ENCODE measurements at places on chromosomes 3 and 15.
A peak's percentile ranks its signal among the peaks of the same experiment; 100 is the strongest.

- DNase-seq = no peak
These were observed 35.4 kb downstream of the TPM1 start for GRCh38 chr15:63077952-63078351.

DNA sequence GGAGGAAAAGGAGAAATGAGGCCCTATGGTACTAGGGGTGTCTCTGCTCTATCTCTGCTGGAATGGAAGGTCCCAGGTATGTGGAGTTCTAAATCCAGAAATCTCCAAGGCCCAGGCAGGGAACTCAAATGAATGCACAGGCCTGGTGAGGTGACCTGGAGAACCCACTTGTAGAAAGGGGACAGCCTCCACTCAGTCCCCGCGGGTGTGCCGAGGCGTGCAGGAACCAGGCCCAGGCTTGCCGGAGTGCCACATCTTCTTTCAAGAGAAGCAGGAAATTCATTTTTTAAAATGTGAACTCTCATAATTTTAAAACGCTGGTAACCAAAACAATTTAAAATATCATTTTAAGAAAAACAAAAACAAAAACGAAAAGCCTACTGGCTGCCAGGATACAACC is 32.2 kb upstream of the ADCY5 start:
- no peak for DNase-seq

DNA sequence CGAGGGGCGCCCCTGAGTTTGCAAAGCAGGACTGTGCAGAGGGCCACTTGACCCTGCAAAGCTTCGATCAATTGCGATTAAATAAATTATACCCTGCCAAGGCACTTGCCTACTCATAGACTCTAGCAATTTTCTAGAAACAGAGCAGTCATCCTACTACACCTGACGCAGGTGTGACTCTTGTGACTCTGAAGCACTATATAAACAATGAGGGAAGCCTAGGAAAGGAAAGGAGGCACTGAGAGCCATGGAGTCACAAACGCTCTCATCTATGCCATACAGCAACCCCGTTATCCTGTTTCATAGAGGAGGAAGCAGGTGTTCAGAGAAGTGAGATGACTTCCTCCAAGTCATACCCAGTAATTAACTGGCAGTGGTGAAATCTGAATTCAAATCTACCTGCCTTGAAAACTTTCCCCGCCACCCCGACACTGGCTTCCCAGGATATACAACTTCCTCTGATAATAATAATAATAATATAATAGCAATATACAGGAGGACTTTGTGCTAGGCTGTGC is 14.4 kb downstream of the ARHGEF3 start:
- DNase-seq = no peak

DNA sequence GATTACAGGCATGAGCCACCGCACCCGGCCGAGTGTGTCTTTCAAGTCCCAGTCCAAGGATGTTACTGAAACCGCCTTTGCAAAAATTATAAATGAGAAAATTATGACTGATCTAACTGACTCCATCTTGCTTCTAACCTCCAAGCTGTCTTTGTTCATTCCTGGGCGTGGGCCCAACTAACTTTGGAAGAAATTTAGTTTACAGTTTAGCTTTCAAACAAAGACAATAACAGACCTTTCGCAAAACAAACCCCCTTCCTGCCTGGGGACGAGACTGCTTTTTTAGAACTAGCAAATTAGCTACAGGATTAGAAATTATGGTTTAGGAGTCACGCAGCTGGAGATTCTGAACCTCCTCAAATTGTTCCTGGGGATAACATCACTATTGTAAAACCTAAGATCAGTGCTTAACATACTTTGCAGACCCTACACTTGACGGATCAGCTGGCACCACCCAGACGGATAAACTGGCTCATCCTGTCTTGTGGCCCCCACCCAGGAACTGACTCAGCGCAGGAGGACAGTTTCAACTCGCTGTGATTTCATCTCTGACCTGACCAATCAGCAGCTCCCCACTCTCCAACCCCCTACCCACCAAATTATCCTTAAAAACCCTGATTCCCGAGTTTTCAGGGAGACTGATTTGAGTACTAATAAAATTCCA is 23.8 kb downstream of the NANOGP8 start:
- no peak for DNase-seq

DNA sequence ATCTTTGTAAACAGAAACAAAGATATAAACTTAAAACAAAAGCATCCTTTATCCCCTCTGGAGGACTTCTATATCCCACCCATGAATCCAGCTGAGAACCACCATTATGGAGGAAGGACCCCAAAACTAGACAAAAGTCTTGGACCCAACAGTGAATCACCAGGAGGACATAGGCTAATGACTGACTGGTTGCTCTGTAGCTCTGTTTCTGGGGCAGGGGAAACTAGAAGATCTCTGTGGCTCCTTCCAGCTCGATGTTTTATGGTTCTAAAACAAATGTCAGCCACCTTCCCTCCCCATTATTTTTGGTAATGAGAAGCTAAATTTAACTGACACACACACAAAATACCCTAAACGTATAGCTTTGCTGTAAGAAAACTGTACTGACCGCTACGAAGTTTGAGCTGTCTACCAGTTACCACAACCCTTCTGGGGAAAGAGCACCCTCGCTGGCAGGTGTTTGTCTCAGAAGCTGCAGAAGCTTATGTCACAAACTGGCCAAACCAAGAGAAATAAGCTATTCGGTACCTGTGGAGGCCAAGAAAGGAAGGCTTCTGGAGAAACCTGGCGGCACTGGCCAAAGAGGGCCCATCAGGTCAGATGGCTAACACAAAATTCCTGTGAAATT is 36.4 kb downstream of the MB21D2 start:
- no peak for DNase-seq

DNA sequence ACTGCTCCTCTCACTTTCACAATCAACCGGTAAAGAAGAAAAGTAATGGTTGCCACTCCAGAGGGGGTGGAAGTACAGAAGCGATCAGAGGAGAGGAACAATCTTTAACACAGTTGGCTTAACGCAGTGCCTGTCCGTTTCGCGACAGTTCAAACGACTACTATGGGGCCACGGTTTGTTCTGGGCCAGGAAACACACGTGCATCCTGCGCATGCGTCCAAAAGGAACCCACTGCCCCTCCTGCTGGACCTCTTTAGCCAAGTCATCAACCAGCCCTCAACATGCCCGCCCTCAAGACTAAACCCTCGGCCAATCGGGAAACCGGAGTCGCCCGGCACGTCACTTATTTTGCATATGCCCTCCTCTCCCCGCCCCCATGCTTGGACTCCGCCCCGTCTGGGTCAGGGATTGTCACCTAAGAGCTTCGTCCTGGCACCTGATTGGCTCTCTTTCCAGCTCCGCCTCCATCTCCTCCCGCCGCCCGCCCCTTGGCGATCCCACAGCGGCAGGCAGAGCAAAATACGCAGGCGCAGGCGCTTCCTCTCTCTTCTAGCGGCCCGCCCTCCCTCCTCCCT is 345 bp upstream of the CDV3 start:
- DNase-seq = peak; percentile 100

DNA sequence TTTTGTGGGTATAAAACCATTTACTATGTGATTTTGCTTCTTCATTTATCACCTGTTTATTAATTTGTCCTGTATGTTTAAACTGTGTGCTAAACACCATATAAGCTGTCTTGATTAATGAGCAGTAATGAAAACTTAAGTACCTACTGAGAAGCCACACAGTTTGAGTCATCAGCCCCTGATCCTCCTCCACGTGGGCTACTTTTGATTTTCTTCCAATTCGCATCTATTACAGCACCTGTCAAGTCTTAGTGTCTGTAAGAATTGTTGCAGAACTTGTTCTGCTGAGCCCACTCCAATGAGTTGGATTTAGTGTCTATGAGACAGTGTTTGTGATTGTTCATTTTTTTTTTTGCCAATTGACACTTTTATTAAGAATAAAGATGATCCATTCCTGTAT is 16.8 kb downstream of the EPHA6 start:
- DNase-seq = no peak

DNA sequence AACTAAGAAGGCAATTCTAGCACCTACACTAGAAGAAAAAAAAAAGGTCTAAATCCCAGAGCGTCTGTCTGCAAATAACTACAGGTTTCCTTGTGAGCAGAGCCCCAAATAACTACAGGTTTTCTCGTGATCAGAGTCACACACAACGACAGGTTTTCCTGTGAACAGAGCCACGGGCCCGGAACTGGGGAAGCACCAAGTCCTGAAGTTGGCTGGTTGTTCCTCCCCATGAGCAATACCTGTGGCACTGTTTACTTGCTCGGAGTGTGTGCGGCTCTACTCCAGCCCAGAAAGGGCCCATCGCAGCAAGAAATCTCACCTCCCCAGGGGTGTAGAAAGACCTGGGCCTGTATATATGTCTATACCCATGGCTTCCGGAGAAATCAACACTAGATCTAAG is 644 bp upstream of the MASP1 start:
- no peak for DNase-seq

DNA sequence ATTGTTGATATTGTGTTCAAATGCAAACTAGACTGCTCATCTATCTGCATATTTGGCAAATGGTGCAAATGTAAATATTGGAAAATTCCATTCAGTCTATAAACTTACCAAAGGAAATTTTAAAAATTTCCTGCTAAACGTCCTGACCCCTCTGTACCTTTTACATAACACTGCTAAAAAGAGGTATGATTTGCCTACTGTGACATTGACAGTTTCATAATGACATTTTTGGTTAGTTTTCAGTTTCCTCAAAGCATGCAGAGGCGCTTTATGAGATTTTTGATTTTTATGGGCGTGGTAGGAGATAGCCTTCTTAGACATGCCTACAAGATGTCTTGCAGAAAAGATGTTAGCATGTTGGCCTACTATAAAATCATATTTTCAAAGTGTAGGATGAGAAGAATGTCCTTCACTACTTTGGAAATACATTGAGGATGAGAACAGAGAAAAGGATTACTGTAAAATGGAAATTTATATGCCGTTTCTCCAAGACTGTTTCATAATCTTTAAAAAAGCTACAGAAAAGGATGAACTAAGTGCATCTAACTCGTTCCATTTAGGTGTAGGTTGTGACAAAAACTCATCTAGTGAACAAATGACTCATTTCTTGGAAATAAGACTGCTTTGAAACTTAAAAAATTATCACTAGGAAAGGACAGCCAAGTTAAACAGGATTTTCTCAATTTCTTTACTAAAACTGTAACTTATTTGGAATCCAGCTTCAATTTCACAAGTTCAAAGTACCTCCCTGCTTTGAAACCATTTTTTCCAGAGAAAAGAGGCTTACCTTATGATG is 14.5 kb upstream of the ISLR start:
- no peak for DNase-seq

DNA sequence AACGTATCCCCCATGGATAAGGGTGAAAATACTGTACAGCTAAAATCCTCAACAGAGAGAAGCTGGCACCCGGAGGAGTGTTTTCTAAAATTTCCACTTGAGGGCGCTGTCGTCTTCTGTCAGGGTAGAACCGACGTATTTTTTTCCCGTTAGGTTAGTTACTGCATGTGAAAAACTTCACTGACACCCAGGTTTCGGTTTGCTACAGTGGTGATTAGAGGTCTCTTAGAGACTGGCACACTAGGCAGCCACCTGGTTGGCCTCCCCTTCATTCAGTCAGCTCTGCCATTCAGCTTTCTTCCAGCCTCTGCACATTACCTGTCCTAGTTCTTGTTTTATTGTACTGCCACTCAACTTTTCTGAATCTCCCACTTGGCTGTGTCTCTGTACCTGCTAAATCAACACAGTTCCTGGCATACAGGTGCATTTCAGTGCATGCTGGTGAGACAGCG is 18.4 kb downstream of the CCK start:
- DNase-seq = peak; percentile 59

DNA sequence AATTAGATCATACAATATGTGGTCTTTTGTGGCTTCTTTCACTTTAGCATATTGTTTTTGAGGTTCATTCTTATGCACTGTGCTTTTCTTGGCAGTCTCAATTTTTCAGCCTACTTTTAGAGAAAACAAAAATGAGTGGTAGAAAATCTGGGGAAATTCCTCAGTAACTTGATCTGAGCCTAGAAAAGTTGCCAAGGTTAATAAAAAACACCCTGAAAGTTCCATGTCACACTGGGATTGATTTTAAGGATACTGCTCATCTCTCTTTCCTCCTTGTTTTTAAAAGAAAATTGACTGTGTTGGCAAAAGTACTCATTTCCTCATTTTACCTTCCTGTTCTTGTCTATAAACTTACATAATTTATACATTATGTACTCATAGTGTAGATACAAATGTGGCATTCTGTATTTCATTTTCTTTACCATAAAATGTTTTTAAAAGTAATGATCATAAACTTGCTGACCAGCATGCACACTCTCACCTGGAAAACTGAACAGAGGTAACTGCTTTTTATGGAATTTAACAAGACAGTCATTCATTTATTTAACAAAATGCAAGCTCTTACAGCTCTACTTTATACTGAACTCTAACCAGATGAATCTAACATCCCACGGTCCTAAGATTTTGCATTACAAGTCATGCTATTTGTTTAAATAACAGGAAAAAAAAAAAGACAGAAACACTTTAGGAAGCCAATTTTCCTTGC is 28.6 kb upstream of the SH3BP5 start:
- no peak for DNase-seq

DNA sequence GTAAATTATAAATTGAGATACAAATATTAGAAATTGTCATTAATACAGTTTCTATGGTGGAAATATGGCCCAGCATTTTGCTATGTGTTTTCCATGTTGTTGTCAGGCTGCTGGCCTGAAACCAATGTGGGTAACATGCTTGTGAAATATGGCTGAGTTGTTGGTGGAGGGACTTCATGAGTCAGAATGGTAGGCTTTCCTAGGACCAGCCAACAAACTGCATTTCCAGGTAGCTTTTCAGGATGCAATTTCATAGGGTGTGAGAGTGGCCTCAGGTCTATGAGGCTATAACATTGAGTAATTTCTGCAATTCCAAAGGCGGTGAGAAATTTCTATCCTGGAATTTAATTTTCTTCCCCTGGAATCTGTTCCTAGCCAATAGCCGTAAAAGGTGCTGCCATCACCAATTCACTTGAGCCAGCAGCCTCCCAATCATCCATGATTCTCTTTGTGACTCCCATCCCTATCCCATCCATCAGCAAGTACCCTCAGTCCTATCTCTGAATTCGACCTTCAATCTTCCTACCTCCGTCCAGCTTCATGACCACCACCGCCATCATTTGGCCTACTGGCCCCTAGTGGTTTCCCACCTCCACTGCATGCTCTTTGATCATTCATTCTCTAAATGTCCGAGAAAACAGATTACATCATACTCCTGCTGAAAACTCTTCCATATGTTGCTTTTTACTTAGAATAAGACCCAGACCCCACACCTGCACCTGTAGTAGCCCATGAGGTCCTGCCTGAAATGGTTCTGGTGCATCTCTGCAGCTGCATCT is 276.6 kb upstream of the CFAP20DC start:
- no peak for DNase-seq

- DNase-seq = no peak
These were observed 221.8 kb downstream of the FEZF2 start for GRCh38 chr3:62151591-62151990.

GRCh38 chr3:42084586-42084985 is 6.6 kb upstream of the TRAK1 start:
- no peak for DNase-seq

- peak; percentile 19 for DNase-seq
These were observed 63.9 kb downstream of the TMCC1 start for GRCh38 chr3:129829640-129830039.

GRCh38 chr3:151816091-151816604 is 2.2 kb downstream of the AADAC start:
- DNase-seq = no peak

GRCh38 chr15:80780416-80781221 is 1.4 kb downstream of the CEMIP start:
- DNase-seq = no peak

Measured in CD4-positive, alpha-beta memory T cell (primary cell).